Activated naive CD8-positive, alpha-beta T cell treated with anti-CD3 and anti-CD28 coated beads for 36 hours (primary cell): ENCODE measurements at places on chromosomes 12 and 14.

GRCh38 chr12:91663310-91663709 is 480.7 kb upstream of the DCN start:
- DNase-seq, result no peak

- DNase-seq, result no peak
Measured at GRCh38 chr12:15038137-15038536, 65.3 kb downstream of the PDE6H start.

DNA sequence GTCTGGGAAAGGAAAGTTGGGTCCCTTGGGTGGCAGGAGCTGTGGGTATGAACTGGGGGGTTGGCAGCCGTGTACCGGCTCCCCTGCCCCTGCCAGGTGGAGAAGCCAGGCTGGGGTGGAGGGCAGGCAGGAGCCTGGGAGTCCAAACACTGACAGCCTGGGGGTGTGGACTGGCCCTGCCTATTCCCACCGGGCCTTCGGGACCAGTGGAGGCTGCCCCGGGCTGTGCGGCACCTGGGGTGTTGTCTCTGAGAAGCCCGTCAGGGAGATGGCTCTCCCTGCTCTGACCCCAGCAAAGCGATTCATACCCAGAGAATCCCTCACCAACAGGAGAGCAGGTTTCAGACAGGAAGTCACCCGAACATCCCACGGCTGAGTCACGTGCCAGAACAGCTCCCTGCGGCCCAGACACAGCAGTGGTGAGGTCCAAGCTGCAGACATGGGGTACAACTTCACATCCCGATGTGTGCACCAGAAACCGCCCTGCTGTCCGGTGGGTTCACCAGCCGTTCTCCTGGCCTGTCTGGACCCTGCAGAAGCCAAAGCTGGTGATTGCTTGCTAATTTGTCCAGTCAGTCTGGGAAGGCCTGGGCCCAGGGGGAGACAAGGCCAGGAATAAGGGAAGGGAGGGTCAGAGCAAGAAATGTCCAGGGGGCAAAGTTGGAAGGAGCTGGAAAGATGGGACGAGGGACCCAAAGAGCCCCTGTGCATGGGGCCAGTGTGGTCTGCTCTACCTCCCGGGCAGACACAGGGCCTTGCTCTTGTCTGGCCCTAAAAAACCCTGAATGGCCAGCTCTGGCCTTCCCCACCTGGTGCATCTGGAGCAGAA is 2.1 kb upstream of the GPR132 start:
- DNase-seq, result peak; percentile 69

- no peak for DNase-seq
Measured at GRCh38 chr14:68736471-68736871, 56.4 kb downstream of the ZFP36L1 start.

DNA sequence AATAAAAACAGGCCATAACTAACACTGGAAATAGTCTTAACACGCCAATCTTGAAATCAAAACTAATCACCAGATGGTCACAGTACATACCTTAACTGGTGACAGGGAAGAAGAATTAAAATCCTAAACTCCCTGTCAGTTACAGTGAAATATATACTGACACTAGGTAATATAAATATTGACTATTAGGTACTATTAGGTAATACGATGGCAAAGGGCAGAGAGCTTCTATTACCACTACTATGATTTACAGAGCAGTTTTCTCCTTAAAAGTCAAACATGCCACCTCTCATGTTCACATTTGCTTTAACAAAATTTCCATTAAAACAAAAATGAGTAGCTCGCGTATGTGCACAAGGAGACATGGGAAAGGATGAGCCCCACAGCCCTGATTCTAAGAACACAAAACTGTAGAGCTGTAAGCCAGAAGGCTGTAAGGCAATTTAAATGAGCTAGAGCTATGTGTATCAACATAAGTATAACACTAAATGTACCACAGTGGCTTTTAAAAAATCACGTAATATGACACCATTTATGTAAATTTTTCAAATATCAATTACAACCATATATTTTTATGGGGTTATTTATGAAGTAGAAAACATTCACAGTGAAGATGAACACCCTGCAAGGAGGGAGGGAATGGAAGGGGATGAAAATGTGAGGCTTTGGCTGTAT is 19.1 kb downstream of the SETD3 start:
- no peak for DNase-seq

- no peak for DNase-seq
Measured at GRCh38 chr14:91204657-91205056, 39.8 kb downstream of the GPR68 start.

GRCh38 chr14:31568671-31569070 is 7.5 kb downstream of the NUBPL start:
- no peak for DNase-seq

GRCh38 chr14:54564071-54564867 is 2.7 kb upstream of the SAMD4A start:
- no peak for DNase-seq

- DNase-seq, result no peak
Measured at GRCh38 chr12:15880721-15881120, 1.5 kb upstream of the STRAP start.

DNA sequence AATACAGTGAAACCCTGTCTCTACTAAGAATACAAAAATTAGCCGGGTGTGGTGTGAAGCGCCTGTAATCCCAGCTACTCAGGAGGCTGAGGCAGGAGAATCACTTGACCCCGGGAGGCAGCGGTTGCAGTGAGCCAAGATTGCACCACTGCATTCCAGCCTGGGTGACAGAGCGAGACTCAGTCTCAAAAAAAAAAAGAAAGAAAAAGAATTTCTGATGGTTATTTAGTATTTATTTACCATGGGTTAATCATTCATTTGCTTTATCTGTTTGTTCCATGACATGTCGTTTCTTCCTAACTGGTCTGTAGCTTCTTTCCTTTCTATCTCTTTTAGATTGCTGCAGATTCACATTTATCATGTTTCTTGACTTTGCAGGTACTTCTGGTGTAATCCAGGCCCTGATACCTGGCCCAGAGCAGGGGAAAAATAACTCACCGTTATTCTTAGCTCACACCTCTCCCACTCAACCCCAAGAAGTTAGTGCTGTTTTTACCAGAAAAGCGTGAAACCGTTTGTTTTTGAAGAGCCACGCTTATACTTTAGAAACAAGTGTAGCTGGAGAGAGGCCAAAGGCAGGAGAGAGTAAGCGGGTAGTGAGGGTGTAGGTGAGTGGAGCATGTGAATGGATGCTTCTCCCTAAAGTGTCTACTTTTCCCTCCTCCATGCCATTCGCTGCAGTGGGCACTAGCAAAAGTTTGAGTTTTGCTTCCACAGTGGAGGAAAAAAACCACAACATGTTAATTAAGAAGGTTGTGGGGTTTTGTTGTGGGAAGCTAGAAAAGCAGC is 45.4 kb downstream of the SRGAP1 start:
- DNase-seq, result no peak

GRCh38 chr12:40313928-40314327 is 89.1 kb downstream of the LRRK2 start:
- no peak for DNase-seq

DNA sequence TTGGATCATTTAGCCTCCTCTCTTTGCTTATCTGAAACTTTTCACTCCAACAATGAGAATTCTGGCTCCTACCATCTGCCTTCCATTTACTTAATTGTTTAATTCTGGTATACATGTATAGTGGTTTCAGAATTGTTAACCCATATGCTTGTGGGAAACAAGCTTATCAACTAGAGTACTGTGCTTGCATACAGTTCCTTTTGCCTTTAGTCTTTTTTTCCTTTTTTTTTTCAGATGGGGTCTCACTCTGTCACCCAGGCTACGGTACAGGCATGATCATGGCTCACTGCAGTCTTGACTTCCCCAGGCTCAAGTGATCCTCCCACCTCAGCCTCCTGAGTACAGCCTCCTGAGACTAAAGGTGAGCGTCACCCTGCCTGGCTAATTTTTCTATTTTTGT is 153.8 kb upstream of the LHX5 start:
- DNase-seq, result no peak

DNA sequence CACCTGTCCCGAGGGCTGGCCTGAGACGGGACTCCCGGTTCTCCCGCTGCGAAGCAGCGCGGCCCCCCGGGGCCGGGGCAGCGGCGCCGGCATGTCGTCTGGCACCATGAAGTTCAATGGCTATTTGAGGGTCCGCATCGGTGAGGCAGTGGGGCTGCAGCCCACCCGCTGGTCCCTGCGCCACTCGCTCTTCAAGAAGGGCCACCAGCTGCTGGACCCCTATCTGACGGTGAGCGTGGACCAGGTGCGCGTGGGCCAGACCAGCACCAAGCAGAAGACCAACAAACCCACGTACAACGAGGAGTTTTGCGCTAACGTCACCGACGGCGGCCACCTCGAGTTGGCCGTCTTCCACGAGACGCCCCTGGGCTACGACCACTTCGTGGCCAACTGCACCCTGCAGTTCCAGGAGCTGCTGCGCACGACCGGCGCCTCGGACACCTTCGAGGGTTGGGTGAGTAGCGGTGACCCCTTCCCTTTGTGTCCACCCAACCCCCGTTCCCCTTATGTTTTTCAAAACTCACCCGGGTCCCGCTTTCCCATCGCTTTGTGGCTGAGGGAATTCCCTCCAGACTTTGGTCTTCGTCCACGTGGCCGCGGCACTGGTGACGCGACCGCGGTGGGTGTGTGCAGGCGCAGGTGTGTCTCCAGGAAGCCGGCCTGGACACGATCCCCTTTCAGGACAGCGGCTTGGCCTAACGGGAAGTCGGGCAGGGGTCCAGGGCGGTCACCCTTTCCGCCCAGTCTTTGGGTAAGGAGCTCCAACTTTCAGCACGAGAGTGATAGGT is 826 bp downstream of the PRKCH start:
- DNase-seq, result peak; percentile 50

GRCh38 chr14:53409969-53410368 is 256.8 kb upstream of the DDHD1 start:
- no peak for DNase-seq

DNA sequence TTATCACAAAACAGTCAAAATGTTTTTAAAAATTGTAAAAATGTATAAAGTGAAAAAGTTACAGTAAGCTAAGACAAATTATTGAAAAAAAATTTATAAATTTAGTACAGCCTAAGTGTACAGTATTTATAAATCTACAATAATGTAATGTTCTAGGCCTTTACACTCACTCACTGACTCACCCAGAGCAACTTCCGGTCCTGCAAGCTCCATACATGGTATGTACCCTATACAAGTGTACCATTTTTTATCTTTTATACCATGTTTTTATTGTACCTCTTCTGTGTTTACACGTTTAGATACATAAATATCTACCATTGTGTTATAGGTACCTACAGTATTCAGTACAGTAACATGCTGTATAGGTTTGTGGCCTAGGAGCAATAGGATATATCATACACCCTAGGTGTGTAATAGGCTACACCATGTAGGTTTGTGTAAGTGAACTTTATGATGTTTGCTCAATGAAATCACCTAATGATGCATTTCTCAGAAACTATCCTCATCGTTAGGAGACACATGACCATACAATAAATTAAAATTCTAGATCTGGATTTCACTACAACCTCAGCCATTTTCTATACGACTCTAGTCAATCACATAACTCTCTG is 66.8 kb downstream of the TXNDC16 start:
- DNase-seq, result no peak

DNA sequence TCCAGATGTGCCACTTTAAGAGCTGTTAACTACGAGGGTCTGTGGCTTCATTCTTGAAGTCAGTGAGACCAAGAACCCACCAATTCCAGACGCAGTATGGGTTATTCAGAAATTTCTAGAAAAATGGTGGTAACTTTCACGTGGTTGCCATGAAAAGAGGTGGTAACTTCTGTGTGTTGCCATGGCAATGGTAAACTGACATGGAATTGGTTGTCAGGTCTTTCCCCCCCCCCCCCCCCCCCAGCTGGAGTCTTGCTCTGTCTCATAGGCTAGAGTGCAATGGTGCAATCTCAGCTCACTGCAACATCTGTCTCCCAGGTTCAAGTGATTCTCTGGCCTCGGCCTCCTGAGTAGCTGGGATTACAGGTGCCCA is 18.8 kb upstream of the VWF start:
- DNase-seq, result no peak

DNA sequence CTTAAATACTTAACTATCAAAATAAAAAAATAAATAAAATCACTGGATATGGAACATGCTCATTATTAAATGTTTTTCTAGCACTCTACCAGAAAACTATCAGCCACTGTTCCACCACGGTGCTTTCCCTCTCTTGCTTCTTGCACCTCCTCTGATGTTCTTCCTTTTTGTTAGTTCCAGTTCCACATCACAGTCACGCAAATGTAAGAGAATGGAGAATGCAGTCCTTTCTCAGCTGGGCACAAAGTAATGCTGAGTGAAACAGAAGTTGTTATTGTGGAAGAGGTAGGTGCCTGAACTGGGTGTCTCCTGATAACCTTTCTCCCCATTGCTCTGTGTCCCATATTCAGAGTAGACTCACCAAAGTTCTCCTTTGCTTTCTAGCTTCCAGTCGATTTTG is 1116.9 kb upstream of the TMEM132C start:
- DNase-seq, result no peak

- no peak for DNase-seq
Measured at GRCh38 chr12:15939111-15939510, 28.0 kb downstream of the DERA start.

- DNase-seq, result no peak
Measured at GRCh38 chr12:92539110-92539749, 163.6 kb upstream of the PLEKHG7 start.

DNA sequence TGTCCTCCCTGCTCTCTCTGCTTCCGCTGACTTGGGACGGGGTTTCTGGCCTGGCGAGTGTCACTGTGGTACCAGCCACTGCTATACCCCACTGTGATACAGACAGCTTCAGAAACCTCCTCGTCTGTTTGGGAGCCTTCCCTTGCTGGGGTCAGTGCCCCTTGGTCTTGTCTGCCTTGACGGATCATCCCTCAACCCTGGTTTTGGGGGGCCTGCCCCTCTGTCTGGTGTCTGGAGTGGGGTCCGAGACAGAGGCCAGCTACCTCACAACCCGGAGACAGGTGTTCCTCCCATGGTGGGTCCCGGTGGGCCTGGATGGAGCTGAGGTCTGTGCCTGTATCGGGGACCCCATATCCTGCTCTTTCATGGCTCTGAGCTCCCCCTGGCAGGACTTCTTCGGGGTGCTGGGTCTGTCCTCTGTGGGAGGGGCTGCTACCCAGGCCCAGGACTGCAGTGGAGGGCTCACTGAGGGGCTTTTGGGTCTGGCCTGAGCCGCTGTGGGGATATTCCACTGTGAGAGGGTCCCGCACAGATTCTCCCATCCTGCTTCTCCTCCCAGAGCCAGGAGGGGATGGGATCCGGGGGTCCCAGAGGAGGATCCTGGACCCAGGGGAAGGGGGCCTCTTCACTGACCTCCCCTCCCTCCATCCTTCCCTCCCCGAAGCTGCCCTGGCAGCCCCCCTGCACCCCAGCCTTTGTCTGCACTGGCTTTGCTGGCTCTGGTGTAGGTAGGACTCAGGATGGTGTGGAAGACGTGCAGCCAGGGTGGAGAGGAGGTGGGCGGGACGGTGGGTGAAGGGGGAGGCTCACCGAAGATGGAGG is 365.5 kb downstream of the TMEM121 start:
- no peak for DNase-seq

DNA sequence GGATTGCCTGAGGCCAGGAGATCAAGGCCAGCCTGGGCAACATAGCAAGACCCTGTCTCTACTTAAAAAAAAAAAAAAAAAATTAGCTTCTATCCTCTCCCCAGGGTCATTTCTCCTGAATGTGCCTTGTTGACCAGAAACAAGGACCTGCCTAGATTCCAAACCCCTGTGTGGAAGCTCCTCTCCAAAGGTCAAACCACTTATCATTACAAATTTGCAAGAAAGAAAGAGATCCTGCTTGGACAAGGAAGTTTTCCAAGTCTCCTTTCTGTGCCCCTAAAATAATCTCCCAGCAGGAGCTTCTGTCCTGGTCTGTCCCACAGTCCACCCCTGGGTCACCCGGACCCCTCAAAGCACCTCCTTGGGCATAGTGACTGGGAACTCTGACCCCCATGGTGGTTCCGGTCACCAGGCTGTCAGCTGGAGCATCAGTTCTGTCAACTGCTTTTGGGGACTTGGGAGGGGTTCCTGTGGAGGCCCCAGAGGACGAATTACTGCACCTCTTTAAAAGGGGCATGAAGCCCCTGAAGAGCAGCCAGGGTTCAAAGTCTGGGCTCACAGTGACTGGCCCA is 38.4 kb downstream of the ACTN1 start:
- no peak for DNase-seq
